ENCODE measurements at places on chromosomes 1 and 21.

DNA sequence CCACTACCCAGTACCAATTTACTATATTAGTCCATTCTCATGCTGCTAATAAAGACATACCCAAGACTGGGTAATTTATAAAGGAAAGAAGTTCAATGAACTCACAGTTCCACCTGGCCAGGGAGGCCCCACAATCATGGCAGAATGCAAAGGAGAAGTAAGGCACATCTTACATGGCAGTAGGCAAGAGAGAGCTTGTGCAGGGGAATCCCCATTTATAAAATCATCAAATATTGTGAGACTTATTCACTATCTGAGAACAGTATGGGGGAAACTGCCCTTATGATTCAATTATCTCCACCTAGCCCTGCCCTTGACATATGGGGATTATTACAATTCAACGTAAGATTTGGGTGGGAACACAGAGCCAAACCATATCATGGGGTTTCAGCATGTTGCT lies 6.4 kb downstream of the CD58 start:
- no peak for DNase-seq

DNA sequence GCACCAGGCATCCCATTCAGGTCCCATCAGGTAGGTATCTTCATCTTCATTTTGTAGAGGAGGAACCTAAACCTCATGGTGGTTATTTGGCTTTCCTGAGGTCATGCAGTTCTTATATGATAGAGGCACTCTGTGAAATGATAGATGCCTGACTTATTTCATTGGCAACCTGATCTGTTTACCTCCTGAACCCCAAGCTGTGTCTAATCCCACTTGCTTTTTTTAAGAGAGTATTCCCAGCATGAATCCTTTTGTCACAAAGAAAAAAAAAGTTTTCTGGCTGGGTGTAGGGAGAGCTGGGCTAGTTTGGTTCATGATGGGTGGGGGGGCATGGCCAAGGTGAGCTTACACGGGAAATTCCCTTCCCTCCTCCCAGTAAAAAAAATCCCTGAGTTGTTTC lies 154.2 kb downstream of the TENT5C start:
- no peak for DNase-seq

GRCh38 chr1:101653482-101653946 lies 343.2 kb downstream of the OLFM3 start:
- DNase-seq = no peak

DNA sequence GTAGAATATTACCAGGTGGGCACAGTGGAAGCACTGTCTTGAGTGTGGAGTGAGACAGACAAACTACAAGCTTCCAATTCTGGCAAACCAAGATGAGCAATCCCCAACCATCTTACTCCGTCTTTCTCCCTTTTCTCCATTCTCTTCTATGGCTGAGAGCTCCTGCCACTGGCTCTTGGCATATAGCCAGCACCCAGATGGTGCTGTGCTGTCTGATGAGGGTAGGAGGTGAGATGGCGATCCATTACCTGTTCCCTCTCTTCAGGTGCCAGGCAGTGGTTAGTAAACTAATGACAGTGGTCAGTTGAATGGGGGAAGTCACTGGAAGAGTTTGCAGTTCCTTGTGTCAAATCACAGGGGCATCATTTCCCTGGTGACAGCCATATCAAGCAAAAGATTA lies 108.4 kb downstream of the FNBP1L start:
- DNase-seq = no peak

- DNase-seq = no peak
These were observed 9.1 kb upstream of the IRF2BP2 start for GRCh38 chr1:234619071-234619480.

GRCh38 chr21:17726047-17726829 lies 92.9 kb downstream of the C21orf91 start:
- DNase-seq = no peak

All from naive thymus-derived CD8-positive, alpha-beta T cell (primary cell).